ENCODE measurements at places on chromosomes 7 and 10.

DNA sequence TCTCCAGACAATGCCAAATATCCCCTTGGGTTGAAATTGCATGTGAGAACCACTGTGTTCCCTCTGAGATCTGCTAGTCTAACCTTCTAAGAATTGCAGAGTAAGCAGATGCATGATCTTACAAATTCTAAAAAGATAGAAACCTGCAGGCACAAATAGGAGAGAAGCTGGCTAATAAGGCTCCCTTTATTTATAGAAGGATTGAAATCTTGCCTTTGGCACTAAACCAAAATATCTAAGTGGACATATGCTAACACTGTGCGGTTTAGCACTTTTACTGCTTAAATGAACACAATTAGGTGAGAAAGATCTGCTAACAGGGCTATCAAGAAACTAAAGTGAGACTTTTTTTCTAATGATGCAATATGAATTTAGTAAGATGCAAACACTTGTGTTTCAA is 225.5 kb downstream of the DOCK4 start:
- no peak for DNase-seq

DNA sequence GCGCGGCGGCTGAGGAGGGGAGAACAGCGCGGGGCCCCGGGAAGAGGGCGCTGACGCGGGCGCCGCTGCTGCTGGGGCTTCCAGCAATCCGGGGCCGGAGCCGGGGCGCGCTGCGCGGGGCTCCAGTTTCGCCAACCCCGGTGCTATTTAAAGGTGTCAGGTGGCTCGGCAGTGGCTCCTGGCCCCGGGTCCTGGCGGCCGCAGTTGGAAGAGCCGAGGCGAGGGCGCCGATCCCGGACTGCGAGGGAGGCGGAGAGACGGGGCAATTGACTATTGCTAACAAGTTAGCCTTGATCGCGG is 347 bp downstream of the LBX1 start:
- DNase-seq: no peak

DNA sequence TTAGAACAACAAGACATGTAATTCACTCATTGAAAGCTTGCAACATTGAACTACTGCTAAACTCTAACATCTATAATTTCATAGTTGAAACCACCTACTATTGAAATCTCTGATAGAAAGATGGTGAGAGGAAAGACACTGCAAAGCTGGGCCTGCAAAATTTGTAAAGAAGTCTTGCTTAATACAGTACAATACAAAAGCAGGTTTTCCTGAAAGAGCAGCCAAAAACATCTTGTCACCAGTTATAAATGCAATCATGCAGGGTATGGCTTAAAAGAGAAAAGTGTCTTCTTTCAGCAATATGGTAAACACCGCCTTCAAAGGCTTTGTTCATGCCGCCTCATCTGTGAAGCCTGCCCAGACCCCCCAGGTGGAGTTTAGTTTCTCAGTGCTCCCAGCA is 109.2 kb downstream of the ANK3 start:
- DNase-seq: no peak

- DNase-seq: no peak
Measured at GRCh38 chr10:16943295-16944285, 126.4 kb upstream of the RSU1 start.

GRCh38 chr7:8418629-8419245 is 14.7 kb upstream of the NXPH1 start:
- DNase-seq: peak; percentile 61

DNA sequence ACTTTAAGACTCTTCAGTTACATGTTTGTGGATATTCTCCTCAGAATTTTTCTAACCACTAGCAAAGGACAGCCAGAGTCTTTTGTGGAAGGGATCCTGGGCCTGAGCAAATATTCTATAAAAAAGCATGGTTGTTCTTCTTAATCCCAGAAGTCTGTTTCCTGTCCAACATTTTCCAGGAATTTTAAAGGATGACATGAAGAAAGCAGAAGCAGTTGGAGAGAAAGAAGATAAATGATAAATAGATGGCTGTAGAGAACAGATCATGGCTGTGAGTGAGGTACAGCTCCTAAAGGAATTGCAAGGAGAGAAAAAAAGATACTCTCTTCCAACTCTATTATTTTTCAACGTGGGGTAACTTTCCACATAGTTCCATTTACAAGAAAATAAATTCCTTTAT is 91.8 kb upstream of the STEAP4 start:
- no peak for DNase-seq

DNA sequence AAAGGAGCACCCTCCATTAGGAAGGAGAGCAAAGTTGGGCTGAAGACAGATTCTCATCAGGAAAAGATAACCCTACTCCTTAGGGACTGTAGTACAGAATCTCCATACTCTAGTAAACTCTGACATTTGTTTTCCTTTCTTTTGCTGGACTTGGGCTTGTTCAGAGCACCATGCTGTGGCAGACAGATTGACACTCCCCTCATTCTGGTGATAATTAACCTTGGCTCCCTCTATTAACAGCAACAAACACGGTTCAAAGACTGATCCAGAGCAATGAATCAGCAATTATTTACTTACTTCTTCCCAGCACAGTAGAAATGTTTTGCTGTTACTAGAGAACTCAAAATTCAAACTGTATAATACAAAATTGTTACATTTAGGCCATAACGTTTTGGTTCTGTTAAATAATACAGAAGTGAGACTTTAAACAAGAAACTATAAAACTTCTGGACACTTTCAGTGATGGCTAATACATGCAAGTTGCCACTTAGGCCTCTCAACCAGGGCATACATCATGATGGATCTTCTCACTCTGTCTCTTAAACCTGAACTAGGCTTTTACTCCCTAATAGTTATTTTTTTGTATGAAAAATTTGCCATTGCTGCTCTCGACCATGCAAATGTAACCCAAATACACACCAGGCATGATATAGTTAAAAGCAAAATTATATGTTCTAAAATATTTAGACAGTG is 639.0 kb downstream of the IPMK start:
- DNase-seq: no peak

DNA sequence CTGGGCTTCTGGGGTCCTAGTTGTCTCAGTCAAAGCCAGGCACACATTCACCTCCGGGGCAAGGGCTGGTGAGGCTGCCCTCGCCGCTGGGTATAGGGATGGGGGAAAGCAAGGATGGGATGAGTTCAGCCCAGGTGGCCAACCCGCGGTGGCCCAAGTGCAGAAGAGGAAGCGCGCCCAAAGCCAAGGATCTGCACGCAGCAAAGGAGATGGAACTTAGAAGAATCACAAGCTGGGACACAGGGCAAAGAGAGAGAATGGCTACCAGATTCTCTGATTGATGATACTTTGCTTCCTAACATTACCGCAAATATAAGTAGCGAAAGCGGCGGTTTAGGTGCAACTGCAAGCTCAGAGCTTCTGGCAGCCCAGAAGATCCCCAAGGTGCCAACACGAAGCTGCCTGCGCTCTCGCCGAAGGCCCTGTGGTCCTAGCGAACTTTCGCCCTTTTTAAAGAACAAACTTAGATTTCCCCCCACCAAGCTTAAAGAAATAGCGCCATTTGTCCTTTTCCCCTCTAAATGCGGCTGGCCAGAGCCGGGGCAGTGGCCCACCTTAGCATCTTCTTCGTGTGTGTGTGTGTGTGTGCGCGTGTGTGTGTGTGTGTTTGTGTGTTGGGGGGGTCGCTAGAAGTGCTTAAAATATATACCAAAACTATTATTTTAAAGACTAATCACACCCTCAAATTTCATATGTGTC is 927 bp upstream of the MKX start:
- DNase-seq: no peak

- no peak for DNase-seq
Measured at GRCh38 chr10:30987463-30987862, 44.2 kb downstream of the ZNF438 start.

DNA sequence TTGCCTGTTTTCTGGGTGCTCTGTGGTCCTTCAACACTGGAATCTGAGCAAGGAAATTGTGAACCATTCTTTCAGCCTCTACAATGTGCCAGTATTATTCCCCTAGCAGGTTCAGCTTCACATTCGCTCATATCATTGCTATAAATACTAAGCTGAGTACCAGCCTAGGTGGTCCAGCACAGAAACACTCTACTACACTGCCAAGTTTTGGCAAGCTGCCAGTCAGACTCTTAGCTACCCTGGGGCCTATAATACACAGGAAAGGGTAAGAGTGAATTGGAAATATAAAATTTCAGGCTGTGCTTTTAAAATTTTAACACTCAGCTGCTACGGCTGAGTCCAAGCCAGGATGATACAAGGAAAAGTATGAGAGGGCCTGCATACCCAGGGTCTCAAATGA is 49.9 kb upstream of the PPP1R3A start:
- DNase-seq: no peak

DNA sequence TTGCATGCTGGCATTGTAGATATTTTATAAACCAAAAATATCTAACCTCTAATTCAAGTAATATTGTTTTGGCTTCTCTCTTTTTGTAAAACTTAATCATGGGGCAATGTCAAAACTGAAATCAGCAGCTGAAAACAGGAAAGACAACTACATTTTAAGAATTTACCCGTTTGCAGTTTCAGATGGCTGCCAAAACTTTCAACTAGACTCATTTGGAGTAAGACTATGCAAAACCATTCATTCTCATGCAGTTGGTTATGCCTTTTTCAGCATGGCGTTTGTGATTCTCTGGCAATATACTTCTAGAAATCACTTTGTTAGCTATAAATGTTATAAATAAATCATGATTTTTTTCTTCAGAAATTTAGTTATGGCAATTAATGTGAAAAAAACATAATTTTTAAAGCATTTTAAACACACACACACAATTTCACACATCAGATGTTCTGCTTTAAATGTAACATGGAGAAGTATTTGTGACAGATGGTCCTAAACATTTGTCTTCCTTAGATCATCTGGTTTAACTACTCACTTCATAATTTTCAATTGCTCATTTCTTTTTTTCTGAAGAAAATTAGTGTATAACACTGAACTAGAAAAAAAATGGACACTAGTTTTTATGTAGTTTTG is 116.4 kb downstream of the ITGB8 start:
- DNase-seq: no peak

DNA sequence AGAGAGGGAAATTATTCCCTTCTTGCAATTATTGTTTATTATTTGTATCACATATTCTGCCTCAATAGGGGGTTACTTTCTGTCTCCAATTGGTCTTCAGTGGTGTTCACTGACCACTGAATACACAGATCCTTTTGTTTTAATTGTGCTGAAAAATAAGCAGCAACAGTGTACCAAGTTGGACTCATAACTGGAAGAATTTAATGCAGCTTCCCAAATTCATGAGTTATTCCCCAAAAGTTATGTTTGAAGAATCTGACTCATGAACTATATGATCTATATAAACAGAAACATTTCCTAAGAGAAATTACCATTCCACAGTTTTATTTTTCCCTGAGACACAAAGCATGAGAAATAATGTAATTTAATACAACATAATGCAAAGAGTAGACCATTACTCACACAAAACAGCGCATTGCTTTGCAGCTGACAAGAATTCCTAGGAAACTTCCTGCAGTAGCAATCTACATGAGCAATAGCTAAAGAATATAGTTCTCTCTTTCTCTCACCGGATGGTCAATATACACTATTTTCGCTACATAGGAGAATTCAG is 479.2 kb downstream of the HTR7 start:
- no peak for DNase-seq

DNA sequence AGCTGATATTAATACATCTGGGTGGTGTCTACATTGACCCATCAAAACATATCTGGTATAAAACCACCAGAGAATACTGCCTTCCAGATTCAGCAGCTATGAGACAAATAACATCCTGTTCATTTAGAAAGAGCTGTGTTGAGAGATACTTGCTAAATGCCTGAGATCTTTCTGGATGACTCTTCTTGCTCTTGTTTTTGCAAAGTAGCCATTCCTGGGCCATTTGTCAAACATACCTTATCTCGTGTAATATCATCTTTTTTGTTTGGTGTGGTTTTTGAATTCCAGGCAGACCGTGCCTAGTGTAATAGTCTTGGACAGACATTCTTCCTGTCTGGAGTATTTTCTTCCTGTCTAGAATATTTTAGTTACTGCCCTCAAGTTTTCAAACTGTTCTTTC is 74.7 kb upstream of the PRR15 start:
- DNase-seq: no peak

- no peak for DNase-seq
Measured at GRCh38 chr10:128576943-128577670, 450.9 kb upstream of the MKI67 start.

DNA sequence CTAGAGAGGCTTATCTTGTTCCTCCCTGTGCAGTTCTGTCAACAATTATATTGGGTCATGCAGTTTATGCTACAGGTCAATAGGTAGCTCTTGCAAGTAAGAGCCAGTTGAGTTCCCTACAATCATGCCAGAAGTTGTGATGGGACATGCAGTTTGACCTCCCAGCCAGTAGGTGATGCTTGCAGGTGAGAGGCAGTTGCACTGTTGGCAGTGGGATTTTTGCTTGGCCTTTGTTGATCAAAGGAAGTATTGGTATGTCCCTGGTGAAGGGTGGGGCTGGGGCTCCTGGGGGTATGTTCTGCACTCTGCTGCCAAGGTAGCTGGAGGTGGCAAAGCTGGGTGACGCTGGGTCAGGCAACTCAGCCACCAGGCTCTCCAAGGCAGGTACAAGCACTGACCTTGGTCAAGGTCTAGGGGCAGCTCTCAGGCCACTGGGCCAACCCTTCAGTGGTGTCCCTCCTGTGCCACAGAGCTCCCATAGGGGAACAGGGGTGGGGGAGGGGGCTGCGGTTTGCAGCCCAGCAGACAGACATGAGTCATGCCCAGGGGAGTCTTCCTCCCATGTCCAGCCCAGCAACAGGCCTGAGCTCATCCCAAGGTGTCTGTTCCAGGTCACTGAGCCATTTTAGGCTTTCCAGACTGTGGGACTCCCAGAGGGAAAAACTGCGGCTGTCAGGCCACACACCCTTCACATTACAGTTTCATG is 43.3 kb downstream of the MEOX2 start:
- no peak for DNase-seq

DNA sequence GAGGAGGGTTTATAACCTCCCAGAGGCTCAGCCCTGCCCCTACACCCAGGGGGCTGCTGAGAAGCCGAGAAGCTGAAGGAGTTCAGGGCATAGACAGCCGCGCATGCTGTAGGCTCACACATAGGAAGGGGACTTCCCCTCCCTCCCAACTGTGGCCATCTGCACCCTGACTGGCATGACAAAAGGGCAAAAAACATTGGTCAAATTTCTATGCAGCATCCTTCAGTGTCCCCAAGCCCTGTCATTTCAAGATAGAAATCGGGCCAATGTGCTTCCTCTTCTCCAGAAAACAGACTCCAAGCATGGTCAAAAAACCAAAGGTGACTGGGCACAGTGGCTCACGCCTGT is 55.9 kb upstream of the MYL10 start:
- DNase-seq: no peak

DNA sequence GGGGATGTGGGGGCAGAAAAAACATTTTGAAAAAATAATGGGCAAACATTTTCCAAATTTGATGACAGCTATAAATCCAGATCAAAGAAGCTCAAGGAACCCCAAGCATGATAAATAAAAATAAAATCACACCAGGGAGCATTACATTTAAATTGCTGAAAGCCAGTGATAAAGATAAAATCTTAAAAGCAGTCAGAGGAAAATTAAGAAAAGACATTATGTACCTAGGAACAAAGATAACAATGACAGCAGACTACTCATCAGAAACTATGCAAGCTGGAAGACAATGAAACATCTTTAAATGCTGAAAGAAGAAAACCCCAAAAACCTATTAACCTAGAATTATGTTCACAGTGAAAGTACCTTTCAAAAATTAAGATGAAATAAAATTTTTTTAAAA is 23.3 kb downstream of the NEUROG3 start:
- DNase-seq: no peak
